ENCODE measurements at places on chromosomes 7 and 10.

DNA sequence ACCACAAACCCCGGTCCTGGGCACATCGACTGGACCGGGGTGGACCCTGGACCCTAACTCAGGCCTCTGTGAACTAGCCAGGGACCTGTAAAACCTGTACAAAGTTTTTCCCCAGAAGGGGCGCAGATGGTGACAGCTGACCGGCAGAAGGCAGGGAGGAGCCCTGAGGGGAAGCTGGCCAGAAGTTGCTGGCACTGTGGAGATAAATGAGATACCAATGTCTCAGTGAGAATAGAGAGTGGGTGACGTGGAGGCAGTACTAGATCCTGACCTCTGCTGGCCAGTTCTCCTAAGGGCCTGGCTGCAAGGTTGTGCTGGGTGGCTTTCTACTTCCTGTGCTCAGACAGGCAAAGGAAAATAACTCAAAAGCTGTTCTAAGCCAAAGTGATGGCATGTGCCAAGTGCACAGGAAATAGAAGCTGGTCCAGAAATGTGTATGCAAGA lies 10.6 kb upstream of the TSPAN14 start:
- DNase-seq, result peak; percentile 65

GRCh38 chr7:116325517-116325916 lies 115.2 kb downstream of the TES start:
- DNase-seq, result no peak

GRCh38 chr10:33215635-33216034 lies 118.8 kb downstream of the NRP1 start:
- DNase-seq, result no peak

DNA sequence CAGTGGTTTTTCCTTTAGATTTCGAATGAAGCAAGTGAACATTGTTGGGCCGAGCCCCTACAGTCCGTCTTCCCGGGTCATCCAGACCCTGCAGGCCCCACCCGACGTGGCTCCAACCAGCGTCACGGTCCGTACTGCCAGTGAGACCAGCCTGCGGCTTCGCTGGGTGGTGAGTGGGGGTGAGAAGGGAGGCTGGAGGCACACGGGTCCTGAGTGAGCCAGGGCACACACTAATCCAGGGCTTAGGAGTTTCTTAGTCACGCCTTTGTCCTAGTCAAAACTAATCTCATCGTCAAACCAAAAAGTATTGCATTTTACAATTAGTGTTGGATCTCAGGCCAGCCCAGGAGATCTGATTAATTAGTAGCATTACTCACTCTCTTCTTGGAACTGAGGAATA lies 568.8 kb upstream of the FOXK1 start:
- DNase-seq, result no peak

DNA sequence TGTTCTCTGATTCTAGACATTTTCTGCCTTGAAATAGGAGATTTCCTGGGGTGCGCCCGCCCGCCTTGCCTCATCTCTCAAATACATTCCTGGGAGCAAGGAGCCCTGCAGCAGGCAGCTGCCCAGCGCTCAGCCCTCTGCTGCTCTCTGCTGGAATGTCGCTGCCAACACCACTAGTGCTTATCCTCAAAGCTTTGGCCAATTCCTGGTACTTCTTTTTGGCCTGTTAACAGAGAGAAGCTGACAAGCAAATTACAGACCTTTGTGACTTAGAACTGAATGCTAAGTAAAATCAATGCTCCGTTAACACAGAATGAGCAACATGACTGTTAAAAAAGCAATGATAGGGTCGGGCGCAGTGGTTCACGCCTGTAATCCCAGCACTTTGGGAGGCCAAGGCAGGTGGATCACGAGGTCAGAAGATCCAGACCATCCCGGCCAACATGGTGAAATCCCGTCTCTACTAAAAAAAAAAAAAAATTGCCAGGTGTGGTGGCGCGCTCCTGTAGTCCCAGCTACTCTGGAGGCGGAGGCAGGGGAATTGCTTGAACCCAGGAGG lies 41.9 kb upstream of the SYPL1 start:
- DNase-seq, result peak; percentile 90

DNA sequence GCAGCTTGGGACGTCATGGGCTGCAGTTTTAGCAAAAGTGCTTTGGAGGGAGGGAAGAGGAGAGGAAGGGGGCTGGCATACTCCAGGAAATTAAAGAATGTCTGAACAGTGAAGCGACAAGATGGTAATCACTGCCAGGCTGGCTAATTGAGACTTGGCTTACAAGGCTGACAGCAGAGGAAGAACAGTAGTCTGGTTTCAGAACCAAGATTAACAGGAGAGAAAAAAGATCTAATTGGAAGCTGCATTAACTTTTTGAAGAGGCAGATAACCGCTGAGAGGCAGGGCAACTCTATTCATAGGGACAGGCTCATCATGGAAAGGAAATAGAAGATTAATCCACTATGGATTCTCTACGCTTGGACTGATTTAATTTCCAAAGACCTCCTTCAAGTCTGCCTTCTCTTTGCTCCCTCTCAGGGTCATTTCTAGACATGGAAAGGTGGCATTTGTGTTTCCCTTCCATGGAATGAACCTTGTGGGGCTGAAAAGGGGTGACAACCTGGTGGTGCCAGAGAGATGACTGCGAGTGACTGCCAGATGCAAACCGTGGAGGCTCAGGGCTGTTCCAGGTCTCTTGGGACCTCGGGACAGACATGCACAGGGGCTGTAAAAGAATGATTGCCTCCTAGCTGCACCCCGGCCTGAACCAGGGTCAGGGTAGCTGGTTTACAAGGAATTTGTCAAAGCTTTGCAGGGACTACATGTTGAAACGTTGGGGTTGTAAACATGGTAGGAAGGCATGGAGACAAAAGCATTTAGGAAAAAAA lies 210.2 kb upstream of the NPY start:
- no peak for DNase-seq

DNA sequence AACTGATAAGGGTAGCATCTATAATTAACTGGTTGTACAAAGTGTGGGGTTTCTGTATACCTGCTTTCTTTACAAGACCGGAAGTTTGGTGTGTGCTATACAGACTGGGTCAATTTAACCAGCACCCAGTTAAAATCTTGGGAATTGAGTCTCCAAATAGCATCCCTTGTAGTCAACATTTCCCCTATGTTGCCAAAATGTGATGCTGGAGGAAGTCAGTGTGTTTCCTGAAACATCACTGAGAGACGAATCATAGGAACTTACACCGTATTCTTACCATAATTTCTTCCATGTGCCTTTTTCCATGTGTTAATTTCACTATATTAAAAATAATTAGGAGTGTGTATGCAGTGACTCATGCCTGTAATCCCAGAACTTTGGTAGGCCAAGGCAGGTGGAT lies 1.7 kb downstream of the AKR1C4 start:
- DNase-seq, result no peak

DNA sequence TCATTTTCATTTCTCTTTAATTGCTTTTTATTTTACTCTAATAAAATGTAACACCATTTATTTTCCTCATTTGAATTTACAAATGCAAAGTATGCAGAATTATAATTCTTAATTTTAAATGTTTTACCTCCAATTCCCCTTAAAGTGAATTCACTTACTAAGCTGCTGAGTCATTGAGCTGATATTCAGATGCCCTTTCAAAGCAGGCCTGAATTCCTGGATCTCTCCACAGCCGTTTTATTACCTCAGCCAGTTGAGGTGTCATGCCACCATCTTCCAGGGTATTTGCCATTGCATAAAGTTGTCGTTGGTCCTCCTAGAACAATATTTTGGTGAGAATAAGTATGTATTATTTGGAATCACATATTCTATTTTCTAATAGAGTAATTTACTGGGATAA lies 33.2 kb downstream of the GNAT3 start:
- no peak for DNase-seq

DNA sequence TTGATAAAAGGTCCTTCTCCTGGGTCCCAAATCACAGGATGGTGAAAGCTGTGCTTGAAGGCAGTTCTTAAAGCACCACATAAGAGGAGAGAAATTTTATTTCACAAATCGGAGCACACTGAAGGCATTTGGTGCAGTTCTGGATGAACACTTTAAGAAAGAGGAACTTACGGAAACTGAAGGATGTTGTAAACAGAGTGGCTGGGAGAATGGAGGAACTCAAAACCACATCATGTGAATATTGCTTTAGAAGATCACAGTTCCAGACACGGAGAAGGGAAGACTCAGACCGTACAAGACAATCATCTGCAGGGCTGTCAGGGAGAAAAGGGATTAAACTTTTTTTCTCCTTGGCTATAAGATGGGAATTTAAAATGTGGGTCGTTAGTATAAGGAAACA lies 9.0 kb upstream of the GPR141 start:
- DNase-seq, result no peak

DNA sequence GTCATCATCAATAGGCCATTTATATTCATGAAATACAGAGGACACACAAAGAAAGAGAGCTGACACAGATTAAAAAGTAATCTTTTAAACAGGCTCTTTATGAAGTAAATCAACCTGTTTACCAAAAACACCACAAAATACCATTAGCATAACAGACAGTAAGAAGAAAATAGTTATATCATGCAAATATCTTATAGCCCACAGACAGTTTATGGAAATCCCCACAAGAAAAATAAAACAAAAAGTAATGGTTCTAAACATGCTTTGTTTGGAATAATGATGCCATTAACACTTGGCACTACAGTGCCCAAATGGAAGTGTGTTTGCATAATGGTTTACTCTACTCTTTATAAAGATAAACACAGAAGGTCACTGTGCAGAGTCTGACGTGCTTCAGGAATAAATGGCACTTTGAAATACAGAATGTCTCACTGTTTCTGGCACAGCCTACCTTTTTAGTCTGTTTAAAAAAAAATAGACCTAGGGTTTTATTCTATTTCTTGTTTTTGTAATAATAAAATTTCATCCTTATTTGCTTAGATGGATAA lies 30.1 kb downstream of the SEMA3D start:
- DNase-seq, result peak; percentile 11

DNA sequence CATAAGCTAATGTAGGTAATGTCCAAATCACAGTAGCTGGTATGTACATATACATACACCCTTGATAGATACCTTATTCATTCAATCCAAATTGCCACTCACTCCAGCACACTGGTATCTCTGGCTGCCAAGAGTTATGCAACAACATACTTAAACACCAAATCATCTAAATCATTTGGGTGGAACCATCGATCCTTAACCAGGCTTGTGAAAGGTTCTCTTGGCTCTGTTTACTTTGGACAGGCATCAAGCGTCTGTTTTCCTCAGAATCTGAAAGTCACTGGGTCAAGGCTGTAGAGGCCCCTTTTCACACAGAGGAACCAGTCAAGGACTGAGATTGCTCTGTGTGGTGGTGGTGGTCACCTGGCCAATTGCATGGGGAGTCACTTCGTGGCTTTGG lies 24.6 kb downstream of the JAZF1 start:
- no peak for DNase-seq

DNA sequence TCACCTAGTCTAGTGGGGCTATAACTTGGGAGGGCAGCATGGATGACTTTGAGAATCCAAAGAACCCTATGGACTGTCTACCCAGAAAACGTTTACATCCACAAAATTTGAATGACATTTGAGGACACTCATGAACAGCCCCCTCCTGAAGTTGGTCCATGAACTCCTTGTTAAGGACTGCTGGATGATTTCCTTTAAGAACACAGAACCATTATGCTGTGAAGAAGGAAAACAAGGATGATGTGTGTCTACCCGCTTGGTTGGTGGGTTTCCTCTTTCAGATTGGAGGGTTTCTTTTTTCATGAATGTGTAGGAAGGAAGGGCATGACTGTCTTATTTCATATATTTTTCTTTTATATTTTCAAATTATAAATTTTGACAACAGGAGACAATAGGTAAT lies 58.3 kb downstream of the ARID5B start:
- no peak for DNase-seq

DNA sequence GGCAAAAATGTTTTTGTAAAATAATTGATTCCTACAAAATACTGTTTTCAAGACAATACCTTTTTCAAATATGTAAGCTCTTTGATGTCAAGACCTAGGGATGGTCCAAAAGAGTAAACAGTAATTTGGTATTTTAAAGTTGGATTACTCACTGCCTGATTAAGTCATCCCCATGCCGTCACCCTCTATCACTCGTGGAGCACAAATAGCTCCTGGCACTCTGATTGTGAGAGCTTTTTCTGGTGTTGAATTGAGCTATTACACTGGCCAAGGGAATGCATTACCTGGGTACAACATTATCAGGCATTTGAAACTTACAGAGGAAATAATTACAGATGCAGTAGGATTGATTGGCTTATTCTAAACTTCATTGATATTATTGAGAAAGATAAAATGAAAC lies 231.9 kb upstream of the GRM3 start:
- no peak for DNase-seq

DNA sequence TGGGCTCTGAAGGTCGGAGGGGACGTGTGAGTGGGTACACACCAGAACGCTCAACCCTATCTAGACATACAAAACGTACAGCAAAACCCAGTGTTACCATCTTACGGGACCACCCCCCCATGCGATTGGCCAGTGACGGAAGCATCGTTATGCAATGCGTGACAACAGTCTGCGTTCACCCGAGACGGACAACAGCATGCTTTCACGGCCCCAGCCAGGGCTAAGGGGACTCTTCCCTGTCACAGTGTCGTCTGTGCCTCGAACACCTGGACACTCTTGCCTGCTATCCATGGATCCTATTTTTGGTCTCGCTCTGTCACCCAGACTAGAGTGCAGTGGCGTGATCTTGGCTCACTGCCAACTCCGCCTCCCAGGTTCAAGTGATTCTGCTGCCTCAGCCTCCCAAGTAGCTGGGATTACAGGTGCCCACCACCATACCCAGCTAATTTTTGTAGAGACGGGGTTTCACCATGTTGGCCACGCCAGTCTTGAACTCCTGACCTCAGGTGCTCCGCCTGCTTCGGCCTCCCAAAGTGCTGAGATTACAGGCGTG lies 23.3 kb downstream of the DPYSL4 start:
- DNase-seq, result no peak

GRCh38 chr7:40101201-40101600 lies 33.2 kb downstream of the MPLKIP start:
- DNase-seq, result no peak

- DNase-seq, result no peak
Measured at GRCh38 chr7:123998921-123999320, 33.9 kb downstream of the TMEM229A start.

DNA sequence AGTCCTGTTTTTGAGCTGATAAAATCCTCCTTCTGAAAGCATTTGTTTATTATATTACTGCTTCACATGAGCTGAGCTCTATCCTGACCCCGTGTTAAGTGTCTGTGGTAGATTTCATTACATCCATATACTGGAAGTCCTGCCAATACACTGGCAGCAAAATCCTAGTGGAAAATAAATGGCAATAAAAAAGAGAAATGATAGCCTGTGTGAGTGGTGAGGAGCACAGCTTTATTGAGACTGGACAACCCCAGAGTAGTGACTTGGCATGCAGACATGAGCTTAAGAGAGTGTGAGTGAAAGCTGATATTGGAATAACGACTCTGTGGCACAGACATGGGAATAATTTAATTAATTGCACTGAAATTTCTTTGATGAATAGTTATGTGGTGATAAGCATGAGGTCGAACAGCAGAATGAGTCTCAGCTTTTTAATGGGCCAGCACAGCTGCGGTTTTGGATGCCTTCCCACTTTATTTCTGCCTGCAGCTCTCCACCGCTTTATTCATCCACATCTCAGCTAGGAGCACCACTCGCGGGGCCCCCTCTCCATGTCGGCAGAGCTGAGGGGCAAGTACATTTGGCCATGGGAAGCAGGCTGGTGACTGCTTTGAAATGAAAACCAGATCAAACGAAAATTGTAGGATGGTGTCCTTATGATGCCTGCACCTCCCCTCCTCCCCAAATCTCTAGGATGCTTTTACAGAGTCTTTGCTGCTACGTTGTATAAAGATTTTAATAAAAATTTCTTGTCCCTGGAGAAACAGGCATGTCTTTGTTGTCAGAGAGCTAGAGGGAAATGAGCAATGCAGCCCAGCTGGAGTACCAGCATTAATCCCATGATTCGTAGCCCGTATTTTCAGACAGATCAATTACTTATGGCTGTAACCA lies 494.3 kb downstream of the AUTS2 start:
- peak; percentile 28 for DNase-seq

- no peak for DNase-seq
Measured at GRCh38 chr7:139844779-139845442, 15.8 kb downstream of the TBXAS1 start.
